ENCODE measurements at places on chromosomes 5 and 9. TPM values are rescaled to one million over a fixed set of nuclear protein-coding genes. Genes with fewer than 3 reads are reported as not detected.

DNA sequence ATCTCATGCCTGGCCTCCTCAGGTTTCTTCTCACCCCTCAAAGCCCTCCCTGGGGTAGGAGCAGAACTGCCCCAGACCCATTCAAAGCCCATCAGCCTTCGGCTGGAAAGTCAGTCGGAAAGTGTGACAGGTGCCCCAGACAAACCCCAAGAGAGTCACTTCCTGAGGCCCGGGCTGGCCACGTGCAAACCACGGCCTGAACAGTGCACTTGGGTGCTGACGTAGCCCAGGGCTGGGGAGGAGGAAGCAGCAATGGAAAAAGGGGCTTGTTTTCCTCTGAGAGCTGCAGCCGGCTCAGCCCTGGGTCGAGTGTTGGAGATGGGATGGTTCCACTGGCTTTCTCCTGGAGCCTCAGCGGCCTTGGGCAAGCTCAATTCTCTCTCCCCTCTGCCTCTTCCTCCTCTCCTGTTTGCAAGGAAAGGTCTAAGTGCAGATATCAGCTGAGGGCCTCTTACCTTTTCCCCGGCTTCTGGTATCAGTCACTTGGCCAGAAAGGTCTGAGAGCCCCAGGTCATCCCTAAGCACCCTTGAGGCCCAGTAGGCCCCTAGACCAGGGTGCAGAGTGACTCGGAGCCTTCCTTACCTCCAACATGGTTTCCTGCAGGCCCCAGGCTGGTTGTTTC is 5.9 kb upstream of the EGR1 start:
- no peak for DNase-seq

DNA sequence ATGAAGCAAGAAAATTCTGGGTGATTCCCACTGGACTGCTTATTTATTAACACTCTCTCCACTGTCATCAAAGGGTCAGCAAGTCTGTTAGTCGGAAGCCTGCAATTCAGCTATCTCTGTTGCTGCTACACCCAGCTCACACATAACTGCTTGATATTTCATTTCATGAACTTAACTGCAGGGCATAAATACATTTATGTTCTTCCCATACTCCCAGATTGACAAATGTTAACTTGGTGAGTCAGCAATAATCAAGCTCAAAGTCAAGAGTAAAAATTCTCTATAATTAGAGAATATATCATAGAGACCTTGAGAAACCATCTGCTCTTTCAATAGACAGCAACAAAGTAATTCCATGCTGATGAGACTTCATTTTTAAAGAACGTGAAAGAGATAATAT is 198.8 kb downstream of the ADAMTS12 start:
- no peak for DNase-seq

- no peak for DNase-seq
These were observed 2.8 kb downstream of the ZNF608 start for GRCh38 chr5:124743602-124744169.

DNA sequence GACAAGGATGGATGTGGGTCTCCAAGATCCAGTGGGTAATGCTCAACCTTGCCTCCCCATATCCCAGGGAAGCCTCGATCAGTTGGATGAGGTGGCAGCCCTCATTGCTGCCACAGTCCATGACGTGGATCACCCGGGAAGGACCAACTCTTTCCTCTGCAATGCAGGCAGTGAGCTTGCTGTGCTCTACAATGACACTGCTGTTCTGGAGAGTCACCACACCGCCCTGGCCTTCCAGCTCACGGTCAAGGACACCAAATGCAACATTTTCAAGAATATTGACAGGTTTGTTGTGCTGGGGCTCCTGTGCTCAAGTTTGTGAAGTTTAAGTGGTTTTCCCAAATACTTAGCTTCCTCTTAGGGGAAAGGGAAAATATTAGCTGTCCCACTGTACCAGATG is 74.0 kb downstream of the WDR41 start:
- DNase-seq = no peak

DNA sequence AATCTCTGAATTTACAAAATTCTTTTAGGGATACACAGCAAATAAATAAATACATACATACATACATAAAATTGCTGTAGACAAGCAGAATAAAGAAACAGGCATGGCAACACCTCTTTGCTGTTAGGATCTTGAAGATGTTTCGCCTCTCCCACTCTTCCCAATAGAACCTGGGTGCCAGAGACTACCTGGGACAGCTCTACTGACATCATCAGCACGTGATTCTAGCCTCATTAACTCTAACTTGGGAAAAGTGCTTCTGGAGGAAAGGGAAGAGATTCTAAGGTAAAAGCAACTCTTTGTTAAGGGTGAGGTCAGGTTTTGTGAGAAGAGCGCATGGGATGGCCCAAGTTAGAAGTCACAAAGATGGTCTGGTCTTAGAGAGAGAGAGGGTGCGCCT is 339.1 kb downstream of the RFX3 start:
- DNase-seq = no peak

DNA sequence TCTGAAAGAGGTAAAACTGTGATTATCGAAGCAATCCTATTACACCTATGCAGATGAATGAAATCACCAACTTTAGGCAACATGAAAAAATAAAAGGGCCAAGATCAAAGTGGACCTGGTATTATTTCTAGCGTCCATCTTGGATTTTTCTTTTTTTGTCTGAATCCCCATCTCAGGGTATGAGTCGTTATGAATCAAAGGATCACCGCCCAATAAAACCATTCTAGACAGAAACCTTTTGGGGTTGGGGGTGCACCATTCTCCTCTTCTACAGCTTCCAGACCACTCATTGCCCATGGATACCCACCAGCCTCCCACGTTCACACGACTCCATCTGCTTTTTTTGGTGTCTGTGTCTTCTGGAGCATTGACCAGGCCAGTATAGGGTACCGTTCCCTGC is 33.4 kb downstream of the MAP1B start:
- DNase-seq = no peak

- DNase-seq = no peak
These were observed 36.4 kb upstream of the DAPK1 start for GRCh38 chr9:87461256-87461655.

DNA sequence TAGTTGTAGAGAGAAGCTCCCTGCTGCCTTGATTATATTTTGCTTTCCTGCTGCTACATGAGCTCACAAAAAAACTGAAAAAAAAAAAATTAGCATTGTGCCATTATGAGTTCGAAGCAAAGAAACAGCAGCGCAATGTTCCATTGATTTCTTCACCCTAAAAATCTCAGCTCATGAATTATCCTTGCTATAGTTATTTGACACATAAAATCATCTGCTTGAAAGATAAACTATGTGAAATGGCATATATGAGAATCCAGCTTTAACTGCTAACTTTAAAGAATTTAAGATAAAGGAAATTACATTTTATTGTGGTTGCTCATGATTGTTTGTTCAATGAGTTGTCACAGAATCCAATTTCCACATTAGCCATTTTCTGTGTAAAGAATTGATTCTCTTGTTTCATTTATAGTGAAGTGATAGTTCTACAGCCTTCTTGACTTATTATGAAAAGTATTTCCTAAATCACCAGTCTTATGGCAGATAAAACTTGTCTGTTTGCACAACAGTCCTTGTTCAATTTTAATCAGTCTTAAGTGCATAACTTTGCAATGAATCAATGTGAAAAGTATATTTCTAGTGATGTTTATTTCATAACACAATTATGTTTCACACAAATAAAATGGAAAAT is 1275.0 kb upstream of the CDH9 start:
- no peak for DNase-seq

DNA sequence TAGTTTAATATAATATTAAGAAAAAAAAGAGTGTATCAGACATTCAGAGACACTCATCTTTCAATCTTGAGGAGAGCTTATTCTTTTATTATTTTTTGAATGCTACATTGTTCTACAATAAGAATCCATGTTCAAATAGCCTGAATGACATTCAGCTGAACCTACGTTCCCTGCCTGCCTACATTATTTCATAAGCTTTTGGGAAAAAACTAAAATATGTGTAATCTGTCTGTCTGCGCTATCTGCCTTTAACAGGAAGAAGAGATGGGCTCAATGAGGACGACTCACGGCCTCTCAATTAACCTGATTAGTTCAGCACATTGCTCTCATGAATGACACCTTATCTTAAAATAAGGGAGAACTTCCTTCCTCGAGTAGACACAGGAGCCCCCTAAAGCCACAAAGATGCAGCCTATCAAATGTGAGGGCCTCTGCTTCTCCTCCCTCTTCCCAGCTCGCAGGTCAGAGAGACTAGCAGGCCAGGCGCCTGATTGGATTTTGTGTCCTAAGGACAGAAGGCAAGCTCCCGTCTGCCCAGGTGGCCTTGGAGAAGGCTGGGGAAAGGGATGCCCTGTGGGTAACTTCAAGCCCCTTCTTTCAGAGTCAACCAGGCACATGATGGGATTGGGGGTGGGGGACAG is 37.8 kb downstream of the EBF1 start:
- peak; percentile 23 for DNase-seq

GRCh38 chr5:112083623-112084022 is 326.6 kb upstream of the NREP start:
- no peak for DNase-seq

DNA sequence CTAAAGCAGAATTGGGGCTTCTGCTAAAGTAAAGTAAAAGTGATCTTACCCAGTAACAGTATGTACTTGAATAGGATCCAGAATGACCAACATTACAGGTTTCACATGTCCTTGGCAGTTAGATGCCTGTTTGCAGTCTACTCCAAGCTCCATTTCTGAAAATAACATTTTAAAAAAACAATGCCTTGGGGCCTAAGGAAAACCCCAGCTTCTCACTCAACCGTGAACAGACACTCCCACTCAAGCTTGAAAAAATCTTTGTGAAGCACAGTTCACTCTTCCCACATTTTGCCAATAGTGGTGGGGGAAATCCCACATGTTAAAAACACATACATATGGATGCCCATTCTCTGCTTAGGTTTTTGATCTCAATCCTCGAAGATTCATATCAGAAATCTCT is 304.1 kb downstream of the ARRDC3 start:
- DNase-seq = no peak

DNA sequence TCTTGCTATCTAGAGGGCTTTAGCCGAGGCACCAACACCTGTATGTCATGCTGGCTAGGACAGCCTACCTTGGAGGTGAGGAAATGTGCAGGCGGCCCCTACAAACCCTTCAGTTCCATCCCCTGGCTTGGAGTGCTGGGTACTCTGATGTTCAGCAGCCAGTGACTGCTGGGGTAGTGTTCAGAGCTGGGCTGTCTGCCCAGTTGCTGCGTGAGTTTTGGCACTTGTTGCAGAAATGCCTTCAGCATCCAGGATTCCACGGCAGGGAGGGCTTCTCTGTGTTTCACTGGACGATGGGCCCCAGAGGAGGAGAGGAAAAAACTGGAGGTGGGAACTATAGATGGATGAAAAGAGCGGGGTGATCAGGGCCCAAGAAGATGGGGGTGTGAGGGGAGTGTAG is 10.4 kb downstream of the SWI5 start:
- no peak for DNase-seq

GRCh38 chr5:153636670-153637451 is 146.4 kb downstream of the GRIA1 start:
- no peak for DNase-seq

GRCh38 chr5:158638396-158638795 is 461.3 kb downstream of the EBF1 start:
- DNase-seq = no peak

DNA sequence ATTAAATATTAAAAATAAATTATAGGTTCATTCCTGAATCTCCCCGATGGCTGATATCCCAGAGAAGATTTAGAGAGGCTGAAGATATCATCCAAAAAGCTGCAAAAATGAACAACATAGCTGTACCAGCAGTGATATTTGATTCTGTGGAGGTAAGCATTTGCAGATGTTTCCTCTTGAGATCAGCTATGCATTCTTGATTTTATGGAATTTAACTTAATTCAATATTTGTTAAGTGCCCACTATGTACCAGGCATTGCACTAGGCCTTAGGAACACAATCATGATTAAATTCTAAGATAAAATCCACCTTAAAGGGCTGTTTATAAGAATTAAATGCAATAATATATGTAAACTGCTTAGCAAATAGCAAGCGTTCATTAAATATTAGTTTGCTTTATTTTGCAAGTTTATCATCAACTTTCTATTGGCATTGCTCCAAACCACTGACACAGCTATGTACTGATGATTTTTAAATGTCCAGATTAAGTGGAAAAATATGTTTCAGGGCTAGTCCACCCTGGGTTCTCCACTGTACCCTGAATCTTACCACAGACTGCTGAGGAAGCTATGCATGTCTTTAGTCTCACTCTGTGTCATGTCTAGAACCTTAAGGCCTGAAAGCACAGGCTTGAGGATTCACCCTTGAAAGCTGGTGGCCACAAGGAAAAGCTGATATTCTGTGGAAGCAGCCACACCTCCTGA is 33.2 kb downstream of the SLC22A4 start:
- DNase-seq = no peak

GRCh38 chr5:27316271-27316650 is 277.9 kb upstream of the CDH9 start:
- no peak for DNase-seq

- no peak for DNase-seq
These were observed 83.8 kb upstream of the FAM169A start for GRCh38 chr5:74949976-74950375.

DNA sequence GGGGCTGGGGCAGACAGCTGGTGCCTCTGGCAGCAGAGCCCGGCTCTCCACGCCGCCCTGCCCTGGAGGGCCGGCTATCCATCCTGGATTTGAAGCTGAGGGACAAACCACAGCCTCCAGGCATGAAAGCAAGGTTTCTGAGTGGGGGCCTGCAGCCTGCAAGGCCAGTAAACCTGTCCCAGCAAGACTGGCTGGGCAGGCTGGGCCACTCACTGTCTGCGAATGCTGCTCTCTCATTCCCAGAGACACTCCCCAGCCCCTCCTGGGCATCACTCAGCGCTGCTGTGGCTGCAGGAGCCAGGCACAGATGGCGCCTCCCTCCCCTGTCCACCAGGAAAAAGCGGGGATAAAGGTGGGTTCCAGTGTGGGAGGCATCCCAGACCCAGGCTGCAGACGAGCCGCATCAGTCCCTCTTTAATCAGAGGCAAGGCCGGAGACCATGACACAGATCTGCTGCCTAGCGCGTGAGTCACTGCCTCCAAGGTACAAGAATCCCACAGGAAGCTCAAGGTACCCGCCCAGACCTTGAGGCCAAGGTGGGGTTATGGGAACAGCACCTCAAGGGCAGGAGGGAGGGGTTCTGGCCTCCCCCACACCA is 118.0 kb downstream of the VAV2 start:
- DNase-seq = no peak

GRCh38 chr9:98502976-98503325 is 205.8 kb downstream of the GABBR2 start:
- peak; percentile 40 for DNase-seq

GRCh38 chr9:123640792-123641222 is 284.8 kb downstream of the CRB2 start:
- DNase-seq = no peak

DNA sequence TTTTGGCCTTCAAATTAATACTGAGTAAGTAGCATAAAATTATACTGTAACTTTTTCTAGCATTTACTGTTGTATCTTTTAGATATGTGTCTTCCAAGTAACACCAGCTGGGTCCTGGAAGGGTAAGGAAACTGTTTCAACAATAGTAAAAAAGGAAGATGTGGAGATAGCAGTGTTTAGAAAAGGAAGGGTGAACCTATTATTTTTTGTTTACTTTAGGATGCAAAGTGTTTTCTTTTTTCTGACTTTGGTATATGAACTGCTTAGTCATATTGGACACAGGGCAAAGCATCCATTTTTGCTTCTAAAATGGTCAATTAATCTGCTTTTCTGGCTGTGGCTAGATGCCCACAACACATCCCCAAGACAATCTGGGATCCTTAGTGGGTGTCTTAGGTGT is 5.3 kb downstream of the PKD2L2 start:
- no peak for DNase-seq

SLC6A19 gene
- not detected for total RNA-seq

FCN1 gene
- not detected for total RNA-seq

LCN1 gene
- not detected for total RNA-seq

TXNDC8 gene
- not detected for total RNA-seq

RNF224 gene
- total RNA-seq = 0.41 TPM

NUTM2G gene
- 0.27 TPM for total RNA-seq

FOXE1 gene
- total RNA-seq = 0.05 TPM
